ENCODE measurements at places on chromosomes 11 and 22.

- DNase-seq = no peak
Measured at GRCh38 chr22:45907378-45907777, 69.6 kb downstream of the WNT7B start.

GRCh38 chr11:132898021-132898420 is 634.3 kb downstream of the OPCML start:
- DNase-seq = no peak

DNA sequence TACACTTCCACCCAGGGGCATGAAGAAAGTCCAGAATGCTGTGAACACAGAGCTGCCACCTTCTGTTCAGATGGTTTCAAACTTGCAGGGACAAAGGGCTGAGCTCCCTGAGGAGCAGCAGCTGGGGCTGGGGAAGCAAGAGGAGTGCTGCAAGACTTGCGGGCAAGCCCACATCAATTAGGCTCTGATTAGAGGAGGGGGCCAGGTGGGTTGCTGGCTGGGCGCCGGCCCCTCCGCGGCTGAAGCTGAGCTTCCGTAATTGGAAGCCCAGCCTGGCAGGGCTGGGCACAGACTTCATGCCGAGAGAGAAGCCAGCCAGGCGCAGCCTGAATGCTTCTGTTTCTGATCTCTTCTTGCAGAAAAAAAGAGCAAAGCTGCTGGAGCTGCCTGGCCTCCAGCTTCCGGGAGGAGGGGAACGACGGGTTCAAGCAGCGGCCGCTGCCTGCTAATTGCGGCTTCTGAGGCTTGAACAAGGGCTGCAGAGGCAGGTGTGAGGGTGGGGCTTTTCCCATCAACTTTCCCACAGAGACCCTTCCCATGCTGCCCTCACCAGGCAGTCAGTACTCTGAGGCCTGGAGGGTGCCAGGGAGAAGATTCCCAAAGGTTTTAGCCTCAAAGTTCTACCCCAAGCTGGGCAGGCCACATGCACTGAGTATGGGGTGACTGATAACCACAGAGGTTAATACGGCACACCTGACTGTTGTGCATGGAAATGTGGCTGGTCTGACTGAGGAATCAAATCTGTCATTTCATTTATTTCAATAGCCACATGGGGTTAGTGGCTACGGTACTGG is 91.1 kb upstream of the LMO1 start:
- DNase-seq = no peak

DNA sequence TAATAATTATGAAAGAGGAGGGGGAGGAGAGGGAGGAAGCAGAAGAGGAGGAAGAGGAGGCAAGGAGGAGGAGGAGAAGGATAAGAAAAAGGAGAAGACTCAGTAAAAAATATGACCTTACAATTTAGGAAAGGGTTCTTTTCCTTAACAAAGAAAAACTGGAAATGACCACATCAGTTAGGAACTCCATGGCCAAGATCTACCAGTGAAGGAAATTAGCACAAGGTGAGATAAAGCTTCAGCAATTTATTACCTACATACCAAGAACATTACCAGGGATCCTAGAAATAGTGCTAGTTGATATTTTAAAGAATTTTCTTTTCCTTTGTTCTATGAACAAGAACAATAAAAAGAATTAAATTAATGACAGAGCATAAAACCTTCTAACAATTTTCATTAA is 172.7 kb downstream of the LRRC4C start:
- DNase-seq = no peak

- no peak for DNase-seq
Measured at GRCh38 chr11:130816546-130817329, 99.5 kb downstream of the SNX19 start.

DNA sequence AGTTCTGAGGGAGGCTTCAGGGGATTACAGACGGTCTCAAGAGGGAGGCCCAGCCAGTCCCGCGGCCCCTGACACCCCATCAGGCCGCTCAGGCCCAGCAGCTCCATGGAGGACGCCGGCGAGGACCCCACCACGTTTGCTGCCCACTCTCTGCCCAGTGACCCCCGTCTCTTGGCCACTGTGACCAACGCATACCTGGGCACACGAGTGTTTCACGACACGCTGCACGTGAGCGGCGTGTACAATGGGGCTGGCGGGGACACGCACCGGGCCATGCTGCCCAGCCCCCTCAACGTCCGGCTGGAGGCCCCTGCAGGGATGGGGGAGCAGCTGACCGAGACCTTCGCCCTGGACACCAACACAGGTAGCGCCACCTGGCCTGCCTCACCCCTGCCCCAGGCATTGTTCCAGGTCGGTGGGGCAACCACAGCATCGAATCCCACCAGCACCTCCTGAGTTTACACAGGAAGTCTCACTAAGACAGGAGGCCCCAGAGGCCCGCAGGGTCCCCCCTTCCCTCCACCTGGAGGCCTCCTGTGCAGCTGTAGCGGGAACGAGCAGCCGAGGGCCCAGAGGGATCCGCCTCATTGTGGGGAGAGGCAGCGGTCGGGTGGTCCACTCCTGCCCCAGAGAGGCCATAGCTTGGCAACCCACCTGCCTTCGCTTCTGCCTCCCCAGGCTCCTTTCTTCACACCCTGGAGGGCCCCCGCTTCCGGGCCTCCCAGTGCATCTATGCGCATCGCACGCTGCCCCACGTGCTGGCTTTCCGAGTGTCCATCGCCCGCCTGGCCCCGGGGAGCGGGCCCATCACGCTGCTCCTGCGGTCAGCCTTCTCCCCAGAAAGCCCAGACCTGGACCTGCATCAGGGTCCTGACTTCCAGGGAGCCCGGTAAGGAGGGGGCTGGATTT is 1.0 kb downstream of the PGGHG start:
- DNase-seq = peak; percentile 63

- no peak for DNase-seq
Measured at GRCh38 chr11:119907878-119908572, 179.0 kb upstream of the NECTIN1 start.

DNA sequence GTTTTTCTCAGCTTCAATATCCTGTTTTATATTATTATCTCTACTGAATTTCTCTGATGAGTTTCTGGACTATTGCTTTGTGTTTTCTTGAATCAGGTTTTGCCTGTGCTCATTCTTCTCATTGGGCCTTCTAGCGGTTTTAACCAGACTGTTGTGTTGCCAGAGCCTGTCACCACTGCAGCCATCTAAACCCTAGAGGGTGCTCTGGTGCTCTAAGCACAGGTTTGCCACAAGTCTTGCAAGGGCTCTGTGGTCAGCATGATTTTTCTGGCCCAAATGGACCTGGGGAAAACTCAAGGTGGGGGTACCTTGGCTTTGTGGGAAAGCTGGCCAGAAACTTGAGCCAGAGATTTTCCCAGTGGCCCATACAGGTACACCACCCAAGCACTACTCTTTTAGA is 52.4 kb upstream of the TYR start:
- no peak for DNase-seq

DNA sequence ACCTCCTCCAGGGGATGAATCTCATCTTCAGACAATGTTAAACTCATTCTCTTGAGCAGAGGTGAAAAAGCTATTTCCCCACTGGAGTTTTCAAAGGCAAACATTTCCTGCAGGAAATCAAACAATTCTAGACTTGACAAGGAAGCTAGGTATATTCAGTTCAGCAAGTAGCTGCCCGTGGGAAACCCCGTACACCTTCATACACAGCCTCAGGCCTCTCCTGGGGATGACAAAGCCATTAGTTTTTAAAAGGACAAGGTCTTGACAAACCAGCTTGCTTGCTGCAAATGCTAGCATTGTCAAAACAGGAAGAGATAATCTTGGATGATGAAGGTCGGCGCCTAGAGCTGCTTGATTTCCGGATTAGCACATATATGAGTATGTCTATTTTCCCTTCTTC is 1630.8 kb upstream of the TENM4 start:
- no peak for DNase-seq

DNA sequence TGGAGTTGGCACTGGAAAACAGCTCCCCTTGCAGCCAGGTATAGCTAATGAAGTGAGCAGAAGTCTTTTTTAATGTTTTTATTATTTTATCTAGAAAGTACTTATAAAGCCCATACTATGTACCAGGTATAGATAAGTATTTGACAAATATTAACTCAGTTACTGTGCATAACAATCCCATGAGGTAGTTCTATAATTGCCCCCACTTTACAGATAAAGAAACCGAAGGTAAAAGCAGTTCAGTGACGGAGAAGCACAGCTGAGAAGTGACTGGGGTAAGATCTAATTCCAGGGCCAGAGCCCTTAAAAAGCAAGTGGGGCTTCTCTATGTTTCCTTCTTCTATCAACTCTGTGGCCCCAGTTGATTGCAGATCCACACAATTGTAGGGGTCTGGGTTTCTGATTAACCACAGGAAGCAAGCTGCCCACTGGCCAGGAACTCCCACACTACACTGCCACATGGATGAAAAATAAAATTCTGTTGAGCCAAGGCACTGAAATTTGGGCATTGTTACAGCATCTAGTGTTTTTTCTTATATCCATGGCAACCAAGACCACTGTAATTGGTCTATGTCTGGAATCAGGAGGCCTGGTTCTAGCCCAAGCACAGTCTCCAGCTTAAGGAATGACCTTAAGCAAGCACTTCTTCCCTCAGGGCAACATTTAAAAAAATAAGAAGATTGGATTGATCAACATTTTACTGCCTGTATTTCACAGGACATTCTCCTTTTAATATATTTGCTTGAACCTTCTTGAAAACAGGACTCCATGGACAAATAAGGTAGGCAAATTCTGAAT is 55.3 kb upstream of the TEAD1 start:
- DNase-seq = no peak

- DNase-seq = no peak
Measured at GRCh38 chr11:1225386-1226225, 2.7 kb downstream of the MUC5B start.

GRCh38 chr11:24297461-24297860 is 199.4 kb upstream of the LUZP2 start:
- no peak for DNase-seq

DNA sequence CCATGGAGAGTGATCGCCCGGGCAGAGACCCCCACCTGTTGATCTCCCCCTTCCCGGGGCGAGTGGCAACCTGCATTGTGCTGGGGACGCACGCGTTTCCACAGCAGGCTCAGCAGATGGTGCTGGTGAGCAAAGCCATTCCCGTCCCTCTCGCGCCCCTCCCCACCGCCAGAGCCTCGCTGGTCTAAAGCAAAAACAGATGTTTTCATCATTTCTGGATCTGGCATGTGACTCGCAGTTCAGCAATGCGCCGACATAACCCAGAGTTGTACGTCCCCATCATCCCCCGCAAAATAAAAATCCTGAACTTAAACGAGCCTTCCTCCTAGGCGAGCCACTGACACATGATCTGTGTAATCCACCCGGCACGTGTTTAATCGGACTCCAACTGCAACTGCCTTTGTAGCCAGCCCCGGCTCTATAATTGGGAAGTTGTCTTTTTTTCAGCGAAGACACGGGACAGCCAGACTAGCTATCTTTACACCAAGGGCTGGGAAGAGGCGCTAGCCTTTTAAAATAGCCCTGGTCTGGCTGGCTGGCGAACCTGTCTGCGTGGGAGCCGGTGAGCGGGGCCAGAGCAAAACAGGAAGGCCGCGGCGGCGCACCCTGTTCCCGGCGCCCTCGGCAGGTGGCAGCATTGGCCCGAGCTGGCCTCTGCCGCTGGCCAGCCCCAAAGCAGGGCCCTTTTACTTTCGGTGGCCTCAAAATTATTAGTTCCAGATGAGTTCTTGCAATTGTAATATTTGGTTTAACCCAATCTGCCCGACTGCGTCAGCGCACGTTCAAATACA is 203.0 kb upstream of the SORL1-AS1 start:
- DNase-seq = peak; percentile 61

DNA sequence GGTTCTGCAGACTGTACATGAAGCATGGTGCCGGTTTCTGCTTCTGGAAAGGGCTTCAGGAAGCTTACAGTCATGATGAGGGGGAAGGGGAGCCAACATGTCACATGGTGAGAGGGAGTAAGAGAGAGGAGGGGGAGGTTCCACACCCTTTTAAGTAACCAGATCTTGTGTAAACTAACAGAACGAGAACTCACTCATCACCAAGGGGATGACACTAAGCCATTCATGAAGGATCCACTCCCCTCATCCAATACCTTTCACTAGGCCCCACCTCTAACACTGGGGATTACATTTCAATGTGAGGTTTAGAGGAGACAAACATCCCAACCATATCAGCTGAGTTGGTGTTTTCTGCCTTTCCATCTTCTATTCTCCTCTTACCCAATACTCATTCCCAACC is 83.5 kb downstream of the BDNF start:
- no peak for DNase-seq

- DNase-seq = no peak
Measured at GRCh38 chr11:58914821-58915543, 24.3 kb upstream of the GLYATL1 start.

DNA sequence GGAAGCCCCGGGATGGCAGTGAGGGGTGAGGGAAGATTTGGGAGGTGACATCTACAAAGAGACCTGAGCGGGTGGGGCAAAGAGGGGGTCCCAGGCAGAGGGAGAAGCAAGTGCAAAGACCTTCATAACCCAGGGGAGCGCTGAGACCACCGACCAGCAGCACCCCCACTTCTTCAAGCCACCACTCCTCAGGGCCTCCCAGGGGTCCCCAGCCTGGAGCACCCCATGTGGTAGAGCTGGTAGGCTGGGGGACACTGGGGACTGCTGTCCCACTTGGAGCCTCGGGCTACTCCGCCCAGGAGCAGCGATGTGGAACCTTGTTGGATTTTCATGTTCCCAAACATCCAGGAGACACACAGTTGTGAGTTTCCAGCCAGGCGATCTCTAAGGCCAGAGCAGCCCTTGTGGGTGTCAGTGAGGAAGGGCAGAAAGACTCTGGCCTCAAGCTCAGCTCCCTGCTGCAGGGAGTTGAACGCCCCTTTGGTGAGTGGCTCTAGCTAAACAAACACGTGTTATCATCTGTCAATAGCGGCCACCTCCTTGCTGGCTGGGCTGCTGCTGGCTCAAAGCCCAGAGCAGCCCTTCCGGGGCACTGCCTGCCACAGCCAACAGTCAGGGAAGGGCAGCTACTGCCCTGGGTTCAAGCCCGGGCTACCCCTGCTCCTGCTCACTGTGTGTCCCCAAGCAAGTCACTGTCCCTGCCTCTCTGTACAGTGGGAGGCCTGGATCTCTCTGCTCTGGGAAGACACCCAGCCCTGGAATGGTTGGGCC is 25.7 kb upstream of the CHKA start:
- DNase-seq = no peak

GRCh38 chr11:129888451-129888850 is 6.9 kb downstream of the NFRKB start:
- DNase-seq = no peak

GRCh38 chr11:12246147-12246546 is 131.2 kb upstream of the PARVA start:
- DNase-seq = no peak

GRCh38 chr11:74015919-74016684 is 7.2 kb upstream of the UCP3 start:
- DNase-seq = no peak

DNA sequence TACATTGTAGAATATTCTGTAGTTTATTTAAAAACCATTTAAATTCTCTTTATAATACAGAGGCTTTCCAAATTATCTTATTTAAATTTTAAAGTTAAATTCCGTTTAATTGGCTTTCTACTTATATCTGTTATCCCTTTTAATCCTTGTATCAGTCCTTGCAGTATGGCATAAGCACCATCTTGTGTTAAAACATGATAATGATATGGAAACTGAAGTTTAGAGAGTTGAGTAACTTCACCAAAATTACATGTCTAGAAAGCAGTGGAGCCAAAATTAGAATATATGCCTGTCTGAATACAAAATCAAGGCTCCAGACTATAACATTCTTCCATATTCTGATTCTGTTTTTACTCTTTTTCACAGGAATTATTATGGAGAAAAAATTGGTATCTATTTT is 57.0 kb downstream of the ANO5 start:
- DNase-seq = no peak

- no peak for DNase-seq
Measured at GRCh38 chr11:78684377-78684776, 109.7 kb upstream of the NARS2 start.
